ENCODE measurements at places on chromosomes 4 and X.

DNA sequence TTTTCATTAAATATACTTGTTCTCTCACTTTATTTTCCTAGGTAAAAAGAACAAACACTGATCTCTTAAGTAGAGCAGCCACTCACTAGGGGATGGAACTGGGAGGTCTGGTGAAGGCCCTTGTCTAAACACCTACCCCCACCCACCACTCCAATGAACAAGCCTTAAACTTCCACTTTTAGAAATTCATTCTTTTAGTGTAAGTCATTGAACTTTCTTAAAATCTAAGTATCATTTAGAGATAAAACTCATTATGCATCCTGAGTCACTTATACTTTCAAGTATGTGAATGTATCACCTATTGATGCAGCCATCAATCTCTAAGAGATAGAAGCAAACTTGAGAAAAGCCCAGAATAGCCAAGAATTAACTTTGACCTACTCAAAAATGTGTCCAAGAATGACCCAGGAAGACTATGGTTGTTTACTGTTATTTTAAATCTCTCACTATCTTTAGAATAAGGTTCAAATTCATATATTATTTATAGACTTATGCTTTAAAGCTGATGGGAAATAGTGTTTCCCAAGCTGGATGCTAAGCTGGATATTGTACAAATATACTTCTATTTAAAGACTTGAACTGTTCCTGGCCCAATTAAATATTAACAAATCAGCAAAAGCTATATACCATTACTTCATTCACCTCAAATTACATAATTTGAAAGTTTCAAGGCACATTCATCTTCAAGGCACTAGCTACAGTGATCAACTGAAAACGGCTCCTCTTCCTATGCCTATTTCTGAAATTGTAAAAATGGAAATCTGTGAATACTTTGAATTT, 49.5 kb downstream of the CAMK2D start:
- no peak for DNase-seq

GRCh38 chr4:145665773-145666172, 14.2 kb upstream of the C4orf51 start:
- DNase-seq: no peak

GRCh38 chr4:83862471-83862870, 326.6 kb downstream of the GPAT3 start:
- no peak for DNase-seq

DNA sequence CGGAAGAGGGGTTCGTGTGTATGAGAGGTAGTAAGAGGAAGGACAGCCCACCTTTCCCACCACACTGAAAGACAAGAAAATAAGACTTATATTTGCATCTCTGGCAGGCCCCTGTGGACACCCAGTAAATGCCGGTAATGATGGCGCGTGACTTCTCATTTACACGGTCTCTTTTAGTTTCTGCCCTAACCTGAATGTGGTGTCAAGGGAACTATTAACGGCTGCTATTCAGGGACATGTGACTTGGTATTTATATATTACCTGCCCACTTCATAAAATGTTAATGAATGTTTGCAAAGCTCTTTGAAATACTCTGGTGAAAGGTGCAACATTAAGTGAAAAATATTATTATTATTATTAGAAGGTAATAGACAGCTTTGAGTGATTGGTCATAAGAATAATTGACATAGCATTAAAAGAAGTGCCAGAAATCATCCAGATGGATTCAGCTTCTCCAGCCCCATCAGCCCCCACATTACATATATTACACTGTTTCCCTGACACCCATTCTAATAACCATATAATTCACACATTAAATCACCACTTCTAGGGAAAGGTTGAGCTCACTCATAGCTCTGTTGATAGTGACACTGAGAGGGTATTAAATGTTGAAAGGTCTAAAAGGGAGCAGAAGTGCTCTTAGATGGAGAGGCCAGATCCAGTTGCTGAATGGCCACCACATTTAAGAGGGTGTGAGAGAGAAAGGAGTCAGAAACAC, 83.0 kb upstream of the BEND4 start:
- no peak for DNase-seq

- DNase-seq: no peak
These were observed 49.0 kb upstream of the UGT8 start for GRCh38 chr4:114549638-114550037.

DNA sequence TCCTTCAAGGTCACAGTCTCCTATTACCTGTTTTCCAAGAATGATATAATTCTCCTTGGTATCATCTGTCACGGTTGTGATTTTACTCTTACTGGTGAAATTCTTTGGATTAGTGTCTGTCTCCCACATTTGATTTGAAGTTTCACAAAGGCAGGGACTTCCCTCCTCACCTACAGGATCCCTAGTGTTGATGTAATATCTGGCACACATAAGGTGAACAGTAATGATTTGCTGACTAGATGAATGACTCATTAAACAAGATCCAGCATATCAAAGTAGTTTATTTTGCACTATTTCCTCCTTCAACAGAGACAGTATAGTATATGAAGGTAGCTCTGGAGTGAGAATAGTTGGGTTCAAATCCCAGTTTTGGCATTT, 135.3 kb upstream of the IL1RAPL2 start:
- DNase-seq: no peak

DNA sequence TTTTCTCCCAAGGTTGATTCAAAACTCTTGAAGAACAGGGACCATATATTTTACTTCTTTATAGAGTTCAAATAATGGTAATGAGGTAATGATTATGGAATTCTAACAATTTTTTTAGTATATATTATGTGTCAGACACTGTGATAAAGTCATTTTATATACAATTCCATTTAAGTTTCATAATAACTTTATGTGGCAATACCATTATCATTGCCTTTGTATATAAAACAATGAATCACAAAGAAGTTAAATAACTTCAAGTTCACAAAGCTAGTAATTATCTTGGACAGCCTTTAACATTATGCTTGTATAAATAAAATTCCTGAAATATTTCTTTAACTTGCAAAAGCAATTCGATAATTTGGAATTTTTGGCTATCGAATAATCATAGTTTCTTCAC, 20.6 kb downstream of the MAGEC1 start:
- no peak for DNase-seq

DNA sequence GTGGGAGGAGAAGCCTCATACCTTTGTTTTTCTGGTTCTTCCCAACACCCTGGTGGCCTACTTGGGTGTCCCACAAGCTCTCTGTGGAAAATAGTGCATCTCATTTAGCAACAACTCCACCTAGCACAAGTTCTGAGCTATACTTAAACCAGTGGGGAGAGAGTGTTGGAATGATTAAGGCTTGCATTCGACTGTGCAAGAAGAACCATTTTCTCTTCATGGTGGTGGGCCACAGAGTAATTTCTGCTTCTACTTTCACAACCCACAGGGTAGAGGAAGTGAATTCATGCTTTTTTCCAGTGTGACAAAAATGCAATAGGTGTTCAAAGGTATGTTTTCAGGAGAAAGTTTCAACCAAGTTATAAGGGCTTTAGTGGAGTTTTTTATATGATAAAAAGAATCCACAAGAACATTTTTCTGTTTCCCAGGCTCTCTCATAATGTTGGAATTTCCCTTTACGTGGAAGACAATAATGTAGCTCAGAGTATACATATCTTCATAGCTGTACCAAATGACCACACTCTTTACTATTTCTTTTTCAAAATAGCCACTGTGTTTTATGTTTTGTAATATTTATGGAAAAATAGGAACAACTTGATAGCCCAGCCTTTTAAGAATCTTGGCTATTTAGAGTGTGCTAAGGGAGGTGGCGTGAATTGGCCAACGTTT, 80.3 kb upstream of the HHIP start:
- DNase-seq: no peak

GRCh38 chr4:184657144-184657543, 7.6 kb downstream of the PRIMPOL start:
- no peak for DNase-seq

- DNase-seq: no peak
These were observed 165.8 kb downstream of the SHROOM4 start for GRCh38 chrX:50648156-50648555.

- DNase-seq: no peak
These were observed 167.8 kb upstream of the HAND2 start for GRCh38 chr4:173697840-173698239.

GRCh38 chr4:188596021-188596420, 456.8 kb downstream of the TRIML1 start:
- DNase-seq: no peak

- DNase-seq: no peak
These were observed 164.9 kb downstream of the DTHD1 start for GRCh38 chr4:36446275-36446674.

GRCh38 chr4:103019308-103020124, at the start of gene SLC9B1:
Gene SLC9B1, minus strand, starts transcription at chr4:103019705. Its CDS starts 27,994 bp downstream, at chr4:102991711.
- peak; percentile 88 for DNase-seq

DNA sequence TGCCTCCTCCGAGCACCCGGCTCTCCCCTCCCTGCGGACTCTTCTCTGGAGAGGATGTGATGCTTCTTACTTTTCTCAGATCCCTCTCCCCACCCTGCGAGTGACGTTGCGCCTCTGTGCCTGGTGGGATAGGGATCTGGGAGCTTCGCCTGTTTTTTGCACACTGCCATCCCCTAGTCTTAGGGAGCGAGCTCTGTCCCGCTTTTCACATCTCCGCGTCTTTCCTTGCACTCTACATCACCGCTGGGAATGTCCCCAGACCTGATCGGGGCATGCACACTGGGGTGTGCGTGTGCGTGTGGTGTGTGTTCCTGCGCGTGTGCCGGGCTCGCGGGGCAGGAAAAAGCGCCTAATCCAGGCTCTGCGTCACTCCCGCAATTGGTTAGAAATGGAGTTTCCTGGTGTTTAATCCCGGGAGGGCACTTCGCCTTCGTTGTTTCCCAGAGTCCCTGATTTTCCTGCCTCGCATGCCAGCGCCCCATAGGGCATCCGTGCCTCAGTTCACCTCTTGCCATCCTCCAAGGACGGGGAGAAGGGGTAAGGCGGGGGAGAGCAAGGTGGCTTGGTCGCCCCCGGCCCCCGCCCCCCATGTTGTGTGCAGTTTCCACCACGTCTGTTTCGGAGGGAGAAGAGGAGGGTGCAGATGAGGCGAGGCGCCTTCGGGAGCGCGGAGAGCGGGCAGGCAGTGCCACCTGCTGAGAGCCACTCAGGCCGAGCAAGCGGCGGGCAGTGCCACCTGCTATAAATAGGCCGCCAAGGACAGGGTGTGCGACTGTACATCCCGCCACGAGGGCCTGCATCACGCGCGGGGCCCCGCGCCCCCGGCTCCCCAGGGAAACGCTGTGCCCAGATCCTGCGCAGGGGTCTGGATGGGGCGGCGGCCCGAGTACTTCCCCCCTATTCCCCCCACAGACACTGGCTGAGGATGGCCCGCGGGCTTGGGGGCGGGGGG, 759 bp upstream of the TBC1D1 start:
- DNase-seq: peak; percentile 3

- DNase-seq: no peak
These were observed 2.7 kb downstream of the GEMIN8 start for GRCh38 chrX:14027036-14027435.

- DNase-seq: peak; percentile 81
These were observed at the start of gene RPS6KA3 for GRCh38 chrX:20266810-20267606. Gene RPS6KA3, minus strand, starts transcription at chrX:20266909. Its CDS starts 277 bp downstream, at chrX:20266632.

DNA sequence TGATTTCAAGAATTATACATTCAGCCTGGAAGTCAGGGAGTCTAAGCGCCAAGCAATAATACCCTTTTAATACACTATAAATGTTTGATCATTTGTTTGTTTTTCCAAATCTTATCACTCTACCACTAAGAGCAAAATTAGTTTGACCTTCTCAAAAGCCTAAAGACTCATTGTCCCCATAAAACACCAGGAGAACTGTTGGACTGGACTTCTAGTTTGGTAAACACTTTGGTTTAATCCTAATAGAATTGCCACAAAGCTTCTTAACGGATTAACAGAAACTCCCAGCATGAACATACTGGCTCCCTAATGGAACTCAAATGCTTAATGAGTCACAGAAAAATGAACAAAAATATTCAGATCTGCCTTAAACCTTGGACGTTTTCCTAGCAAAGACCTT, 34.9 kb downstream of the SYTL5 start:
- DNase-seq: no peak

- DNase-seq: no peak
These were observed 18.4 kb upstream of the STK26 start for GRCh38 chrX:132004728-132005127.
